Activated CD4-positive, CD25-positive, alpha-beta regulatory T cell (primary cell): ENCODE measurements at places on chromosomes 11 and 22.

- no peak for DNase-seq
These were observed 13.3 kb upstream of the MICALL1 start for GRCh38 chr22:37892566-37893335.

DNA sequence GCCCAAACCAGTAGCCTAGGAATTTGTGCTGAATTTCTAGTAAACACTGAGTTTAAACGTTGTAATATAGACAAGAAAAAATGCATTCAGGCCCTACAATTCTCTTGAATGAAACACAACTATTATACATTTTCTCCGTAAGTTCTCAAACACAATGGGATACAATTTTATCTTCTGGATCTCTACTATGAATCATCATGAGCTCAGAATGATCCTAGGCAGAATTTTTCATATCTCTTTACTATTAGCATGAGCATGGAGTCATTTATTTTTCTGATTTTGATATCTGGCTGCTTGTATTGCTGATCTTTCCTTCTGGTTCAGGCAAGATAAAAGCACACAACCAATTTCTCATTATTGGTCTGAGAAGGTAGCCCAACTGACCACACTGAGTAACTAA lies 1123.4 kb upstream of the RAG2 start:
- DNase-seq: no peak

- no peak for DNase-seq
These were observed 28.4 kb downstream of the TRPC6 start for GRCh38 chr11:101555366-101555765.

GRCh38 chr11:73493956-73494598 lies 103.8 kb downstream of the FAM168A start:
- no peak for DNase-seq

DNA sequence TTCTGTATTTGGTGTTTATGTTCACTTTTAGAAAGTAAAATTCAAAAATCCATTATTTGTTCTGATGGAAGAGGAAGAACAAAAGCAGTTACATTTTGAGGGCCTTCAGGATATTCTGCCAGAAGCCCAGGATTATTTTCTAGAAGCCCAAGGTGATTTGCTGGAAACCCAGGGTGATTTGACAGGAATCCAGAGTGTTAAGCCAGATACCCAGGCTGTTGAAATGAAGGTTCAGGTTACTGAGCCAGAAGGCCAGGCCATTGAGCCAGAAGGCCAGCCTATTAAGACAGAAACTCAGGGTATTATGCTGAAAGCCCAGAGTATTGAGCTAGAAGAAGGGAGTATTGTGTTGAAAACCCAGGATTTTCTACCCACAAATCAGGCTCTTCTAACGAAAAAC lies 33.1 kb downstream of the CCDC15 start:
- no peak for DNase-seq

DNA sequence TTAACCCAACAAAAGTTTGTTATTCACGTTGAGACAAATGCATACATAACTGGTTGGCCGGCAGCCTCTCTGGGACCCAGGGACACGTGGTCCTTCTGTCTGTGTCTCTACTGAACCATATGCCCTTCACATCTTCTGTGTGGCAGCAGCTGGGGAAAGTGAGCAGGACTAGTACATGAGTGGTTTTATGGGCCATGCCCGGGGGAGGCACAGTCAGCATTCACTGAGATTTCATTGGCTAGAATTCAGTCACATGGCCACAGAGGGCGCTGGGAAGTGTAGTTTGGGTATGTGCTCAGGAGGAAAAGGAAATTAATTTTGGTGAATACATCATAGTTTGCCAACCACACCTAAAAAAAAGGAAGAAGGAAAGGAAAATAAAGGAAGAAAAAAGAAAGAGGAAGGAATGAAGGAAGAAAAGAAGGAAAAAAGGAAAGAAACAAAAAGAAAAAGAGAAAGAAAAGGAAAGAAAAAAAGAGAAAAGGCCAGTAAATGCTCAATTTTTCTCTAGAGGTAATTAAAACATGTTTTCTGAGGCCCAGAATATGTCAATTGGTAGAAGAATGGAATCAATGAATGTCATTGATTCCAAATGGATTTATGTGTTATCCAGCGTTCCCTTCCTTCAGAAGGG lies 55.9 kb upstream of the KIRREL3 start:
- no peak for DNase-seq

DNA sequence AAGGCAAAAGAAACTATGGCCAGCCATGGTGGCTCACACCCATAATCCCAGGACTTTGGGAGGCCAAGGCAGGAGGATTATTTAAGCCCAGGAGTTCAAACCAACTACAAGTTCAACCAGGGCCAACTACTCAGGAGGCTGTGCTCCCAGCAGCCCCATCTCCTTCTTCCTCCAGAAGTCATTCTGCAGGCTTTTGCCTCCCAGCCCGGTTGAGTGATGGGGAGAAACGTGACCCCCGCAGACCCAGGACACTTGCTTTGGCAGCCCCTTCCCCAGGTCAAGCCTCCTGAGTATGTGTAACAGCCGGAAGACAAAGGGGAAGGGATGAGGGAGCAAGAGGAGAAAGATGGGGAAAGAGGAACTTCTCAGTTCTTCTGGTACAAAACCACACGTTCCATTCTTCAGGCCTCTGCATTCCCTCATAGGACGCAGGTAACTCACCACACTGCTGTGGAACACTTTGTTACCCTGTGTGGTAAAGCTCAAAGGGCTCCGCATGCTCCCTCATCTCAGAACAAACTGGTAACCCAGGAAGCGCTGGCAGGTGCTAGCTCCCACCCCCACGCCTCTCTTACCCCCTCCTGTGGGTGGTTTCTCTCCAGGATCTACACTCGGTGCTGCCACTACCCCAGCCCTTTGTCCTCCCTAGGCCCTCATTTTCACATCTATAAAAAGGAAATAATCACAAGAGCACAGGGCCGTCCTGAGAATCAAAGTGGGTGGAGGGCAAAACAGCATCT lies 4.0 kb downstream of the SULT4A1 start:
- no peak for DNase-seq

GRCh38 chr22:49650336-49651241 lies 177.1 kb downstream of the BRD1 start:
- DNase-seq: no peak

DNA sequence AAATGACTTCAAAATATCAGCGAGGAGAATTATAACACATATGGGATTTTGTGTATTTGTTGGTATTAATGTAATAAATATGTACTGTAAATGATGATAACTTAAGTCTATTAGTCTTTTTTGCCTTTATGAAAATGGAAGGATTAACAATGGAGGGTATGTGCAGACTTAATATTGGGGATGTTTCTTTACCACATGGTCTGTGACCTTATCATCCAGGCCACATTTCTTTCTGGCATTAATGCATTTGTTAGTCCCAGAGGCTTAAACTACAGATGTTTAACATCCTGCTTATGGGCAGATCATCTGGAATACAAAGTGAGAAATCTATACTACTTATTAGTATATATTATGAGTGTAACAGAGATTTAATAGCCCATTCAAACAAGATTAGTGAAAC lies 64.6 kb downstream of the SOX6 start:
- no peak for DNase-seq

DNA sequence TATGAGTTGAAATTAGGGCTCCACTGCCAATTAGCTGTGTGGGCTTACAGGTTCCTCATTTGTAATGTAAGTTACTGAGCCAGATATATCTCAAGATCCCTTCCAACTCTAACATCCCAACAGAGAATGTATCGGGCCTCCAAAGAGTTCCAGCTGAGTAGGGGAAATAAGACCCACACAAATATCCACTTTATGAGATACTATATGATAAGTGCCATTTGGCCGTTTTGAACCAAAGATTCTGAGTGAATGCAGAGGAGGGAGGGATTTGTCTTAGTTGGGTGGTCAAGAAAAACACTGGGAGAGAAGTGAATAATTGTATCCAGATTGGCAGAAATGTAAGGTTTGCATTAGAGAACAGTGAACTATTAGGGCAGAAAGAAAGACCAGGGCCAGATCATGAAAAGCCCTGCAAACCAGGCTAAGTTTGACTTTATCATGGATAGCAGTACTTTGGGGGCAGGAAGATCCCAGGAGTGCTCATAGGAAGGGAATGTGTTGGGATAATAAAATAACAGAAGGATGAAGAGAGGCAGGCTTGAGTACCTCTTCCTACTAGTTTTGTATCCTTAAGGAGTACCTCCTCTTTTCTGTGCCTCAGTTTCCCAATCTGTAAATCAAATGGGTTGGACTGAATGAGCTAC lies 63.9 kb downstream of the RPL27A start:
- no peak for DNase-seq

DNA sequence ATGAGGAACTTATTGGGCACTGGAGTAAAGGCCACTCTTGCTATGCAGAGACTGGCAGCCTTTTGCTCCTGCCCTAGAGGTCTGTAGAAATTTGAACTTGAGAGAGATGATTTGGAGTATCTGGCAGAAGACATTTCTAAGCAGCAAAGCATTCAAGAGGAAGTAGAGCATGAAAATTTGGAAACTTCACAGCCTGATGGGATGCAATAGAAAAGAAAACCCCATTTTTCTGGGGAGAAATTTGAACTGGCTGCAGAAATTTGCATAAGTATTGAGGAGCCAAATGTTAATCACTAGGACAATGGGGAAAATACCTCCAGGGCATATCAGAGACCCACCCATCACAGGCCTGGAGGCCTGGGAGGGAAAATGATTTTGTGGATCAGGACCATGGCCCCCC lies 29.9 kb upstream of the CD44 start:
- DNase-seq: no peak

DNA sequence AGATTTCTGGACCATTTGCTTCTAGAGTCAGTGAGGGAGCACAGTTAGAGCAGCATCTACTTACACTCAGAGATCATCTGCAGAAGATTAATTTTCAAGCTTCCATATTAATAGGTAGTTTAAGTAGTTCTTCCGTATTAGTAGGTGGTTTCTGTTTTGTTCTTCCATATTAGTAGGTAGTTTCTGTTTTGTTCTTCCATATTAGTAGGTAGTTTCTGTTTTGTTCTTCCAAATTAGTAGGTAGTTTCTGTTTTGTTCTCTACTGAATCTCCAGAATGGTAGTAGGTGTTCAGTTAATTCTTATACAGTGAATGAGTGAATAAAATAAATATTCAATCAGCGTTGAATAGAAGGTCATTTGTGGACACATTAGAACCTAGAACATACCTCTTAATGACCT lies 175.7 kb downstream of the TMEM135 start:
- no peak for DNase-seq

DNA sequence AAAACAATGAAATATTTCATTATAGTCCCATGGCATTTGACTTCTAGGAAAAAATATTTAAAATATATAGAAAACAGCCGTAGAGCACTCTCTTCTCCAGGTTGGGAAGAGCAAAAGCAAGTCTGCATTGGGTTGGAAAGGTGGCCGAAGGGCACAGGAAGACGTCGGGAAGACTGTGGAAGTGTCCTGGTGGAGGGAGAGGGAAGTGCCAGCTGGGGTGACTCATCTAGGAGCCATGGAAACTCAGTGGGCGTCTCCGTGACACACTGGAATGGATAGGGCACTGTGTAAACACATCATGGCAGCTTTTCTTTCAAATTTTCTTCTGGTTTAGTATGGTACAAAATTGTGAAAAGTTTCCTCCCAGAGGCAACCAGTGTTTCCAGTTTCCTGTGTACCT lies 12.7 kb downstream of the GTPBP1 start:
- no peak for DNase-seq

GRCh38 chr22:37607010-37607934 lies 1.4 kb upstream of the GGA1 start:
- DNase-seq: peak; percentile 88

- DNase-seq: no peak
These were observed 950.9 kb upstream of the CHORDC1 start for GRCh38 chr11:91173701-91174100.

- DNase-seq: no peak
These were observed 190.6 kb upstream of the NTM start for GRCh38 chr11:131179836-131180235.

DNA sequence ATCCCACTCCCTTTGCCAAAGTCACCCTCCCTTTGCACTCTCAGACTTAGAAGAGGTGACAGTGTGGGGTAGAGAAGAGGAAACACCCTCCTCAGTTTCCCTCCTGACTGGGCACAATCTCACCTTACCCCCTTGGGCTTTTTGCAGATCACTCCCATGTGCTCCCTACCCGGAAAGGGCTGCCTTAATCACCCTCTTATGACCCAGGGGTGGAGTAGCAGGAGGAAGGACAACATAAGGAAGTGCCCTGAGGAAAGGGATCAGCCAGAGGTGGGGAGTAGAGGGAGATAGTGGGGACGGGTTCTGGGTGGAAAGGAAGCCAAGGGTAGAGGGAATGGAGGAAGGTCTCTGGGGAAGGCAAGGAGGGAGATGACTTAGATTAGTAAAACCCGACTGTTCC lies 52.0 kb downstream of the NRXN2 start:
- no peak for DNase-seq

GRCh38 chr11:326842-327580 lies 6.4 kb upstream of the IFITM3 start:
- DNase-seq: no peak

DNA sequence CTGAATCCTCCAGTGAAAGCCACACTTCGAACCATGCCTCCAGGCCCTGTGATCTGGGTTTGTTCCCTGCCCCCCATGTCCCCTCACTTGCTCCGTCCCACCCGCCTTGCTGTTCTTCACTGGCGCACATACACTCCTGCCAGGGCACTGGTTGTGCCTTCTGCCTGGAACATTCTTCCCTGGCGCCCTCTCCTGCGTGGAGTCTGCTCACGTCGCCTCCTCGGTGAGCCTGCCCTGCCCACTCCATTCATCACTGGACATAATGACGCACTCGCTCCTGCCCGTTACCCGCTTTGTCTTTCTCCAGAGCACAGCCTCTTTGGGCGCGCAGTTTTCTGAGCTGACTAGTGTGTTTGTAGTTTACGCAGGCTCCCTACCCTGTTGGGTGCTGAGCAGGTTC lies 21.0 kb upstream of the MIEF1 start:
- DNase-seq: no peak

GRCh38 chr22:29072193-29072978 lies 449 bp upstream of the KREMEN1 start:
- DNase-seq: peak; percentile 63

DNA sequence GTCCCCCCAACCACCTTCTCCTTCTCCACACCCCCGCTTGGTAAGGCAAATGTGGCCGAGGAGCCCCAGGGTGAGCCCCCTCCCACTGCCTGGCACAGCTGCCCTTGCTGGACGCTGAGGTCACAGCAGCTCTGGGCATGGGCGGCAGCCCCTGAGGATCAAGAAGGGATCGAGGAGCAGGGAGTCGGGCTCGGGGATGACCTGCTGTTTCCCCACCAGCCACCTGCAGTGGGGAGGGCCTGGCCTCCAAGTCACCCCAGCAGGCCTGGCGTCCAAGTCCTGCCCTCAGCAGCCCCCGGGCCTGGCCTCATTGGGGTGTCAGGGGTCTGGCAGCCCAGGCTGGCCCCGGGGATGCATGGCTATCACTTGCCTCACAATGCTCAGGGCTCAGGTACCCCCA lies 23.7 kb downstream of the MUC5AC start:
- no peak for DNase-seq

GRCh38 chr11:2524446-2525165 lies 79.8 kb downstream of the KCNQ1 start:
- DNase-seq: no peak

GRCh38 chr11:1630271-1630670 lies 696 bp downstream of the KRTAP5-5 start:
- no peak for DNase-seq

- DNase-seq: no peak
These were observed 36.3 kb downstream of the CD82 start for GRCh38 chr11:44601471-44602370.
